ENCODE measurements at places on chromosomes 11 and 22.
A peak's percentile ranks its signal among the peaks of the same experiment; 100 is the strongest.

GRCh38 chr11:110133160-110133559 is 40.0 kb downstream of the ZC3H12C start:
- DNase-seq = no peak

- DNase-seq = no peak
Observed at GRCh38 chr11:5608808-5609207, 12.4 kb downstream of the TRIM6 start.

- no peak for DNase-seq
Observed at GRCh38 chr22:21587803-21588611, 20.5 kb downstream of the UBE2L3 start.

GRCh38 chr11:64268025-64268892 is 16.2 kb downstream of the BAD start:
- peak; percentile 79 for DNase-seq

GRCh38 chr11:127345819-127346459 is 345.4 kb upstream of the KIRREL3 start:
- DNase-seq = no peak

GRCh38 chr22:47151490-47151889 is 389.0 kb downstream of the TBC1D22A start:
- DNase-seq = no peak
